ENCODE measurements at places on chromosomes 5 and 9. TPM values are rescaled to one million over a fixed set of nuclear protein-coding genes. Genes with fewer than 3 reads are reported as not detected.

DNA sequence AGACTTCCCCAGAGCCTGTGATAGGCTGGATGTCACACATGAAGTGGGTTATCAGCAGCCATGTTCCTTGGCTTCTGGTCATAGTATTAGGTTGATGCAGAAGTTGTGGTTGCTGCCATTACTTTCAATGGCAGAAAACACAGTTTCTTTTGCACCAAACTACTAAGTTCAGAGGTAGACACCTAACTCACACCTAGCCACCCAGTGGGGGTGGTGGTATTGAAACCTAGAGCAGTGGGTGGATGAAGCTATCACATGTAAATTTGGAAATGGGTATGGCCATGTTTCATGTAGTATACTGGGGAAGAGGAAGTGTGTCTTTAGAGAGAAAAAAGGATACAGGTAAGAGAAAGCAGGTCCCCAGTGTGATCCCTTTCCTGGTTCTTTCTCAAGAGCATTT is 347.9 kb upstream of the SEMA6A start:
- H3K27me3 ChIP-seq: no peaks in the 10 kb centered on the region
- no peak for DNase-seq
- no peaks in the 10 kb centered on the region for H3K4me1 ChIP-seq
- H3K27ac ChIP-seq: no peak overlapping the region
- H3K4me3 ChIP-seq: no peak overlapping the region

DNA sequence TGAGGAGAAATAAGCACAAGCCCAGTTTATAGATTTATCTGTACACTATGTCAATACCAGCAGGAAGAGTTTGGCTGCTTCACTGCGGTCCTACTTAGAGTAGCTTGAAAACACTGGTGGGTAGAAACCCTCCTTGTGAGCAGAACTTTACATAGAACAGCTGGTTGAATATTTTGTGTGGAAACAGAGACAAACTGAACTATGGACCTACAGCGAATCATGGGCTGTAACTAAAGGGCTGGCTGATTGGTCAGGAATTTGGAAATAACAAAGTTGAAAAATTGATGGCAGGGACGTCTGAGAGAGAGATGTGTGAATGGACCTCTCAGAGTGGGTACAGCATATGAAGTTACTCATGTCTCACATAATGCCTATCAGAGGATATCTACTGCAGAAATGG is 392.5 kb downstream of the MAN2A1 start:
- no peak overlapping the region for H3K4me3 ChIP-seq
- no peak for DNase-seq
- no peaks in the 10 kb centered on the region for H3K27me3 ChIP-seq
- H3K36me3 ChIP-seq: no peaks in the 10 kb centered on the region

DNA sequence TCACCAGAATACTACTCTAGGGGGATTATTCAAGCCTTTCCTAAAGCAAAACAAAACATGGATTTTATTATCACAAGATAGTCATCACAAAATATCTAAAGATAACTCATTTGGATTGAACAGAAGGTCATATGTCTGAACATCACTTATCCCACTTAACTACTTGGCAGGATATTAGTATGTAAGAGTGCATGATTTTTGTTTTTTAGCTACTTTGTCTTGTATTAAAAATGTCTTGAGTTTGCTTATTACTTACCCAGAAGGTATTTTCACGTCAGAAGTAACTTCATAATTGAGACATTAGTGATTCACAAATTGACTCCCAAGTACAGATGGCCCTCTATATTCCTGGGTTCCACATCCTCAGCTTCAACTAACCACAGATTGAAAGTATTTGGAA is 113.8 kb downstream of the TLE4 start:
- peaks cover 2% of the 10 kb centered on the region for H3K27me3 ChIP-seq
- no peaks in the 10 kb centered on the region for H3K36me3 ChIP-seq
- no peak overlapping the region for H3K4me3 ChIP-seq
- peaks cover 8% of the 10 kb centered on the region for H3K4me1 ChIP-seq

DNA sequence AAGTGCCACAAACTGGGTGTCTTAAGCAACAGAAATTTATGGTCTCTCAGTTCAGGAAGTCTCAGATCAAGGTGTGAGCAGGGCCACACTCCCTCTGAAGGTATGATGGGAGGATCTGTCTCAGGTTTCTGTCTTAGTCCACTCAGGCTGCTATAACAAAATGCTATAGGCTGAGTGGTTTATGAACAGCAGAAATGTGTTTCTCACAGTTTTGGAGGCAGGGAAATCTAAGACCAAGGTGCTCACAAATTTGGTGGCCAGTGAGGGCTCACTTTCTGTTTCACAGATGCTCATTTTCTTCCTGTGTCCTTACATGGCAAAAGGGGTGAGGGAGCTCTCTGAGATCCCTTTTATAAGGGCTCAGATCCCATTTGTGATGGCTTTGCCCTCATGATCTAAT is 281.4 kb downstream of the CWC27 start:
- no peak overlapping the region for H3K4me3 ChIP-seq
- H3K27me3 ChIP-seq: no peaks in the 10 kb centered on the region
- no peak for DNase-seq
- no peaks in the 10 kb centered on the region for H3K4me1 ChIP-seq
- H3K36me3 ChIP-seq: no peaks in the 10 kb centered on the region

DNA sequence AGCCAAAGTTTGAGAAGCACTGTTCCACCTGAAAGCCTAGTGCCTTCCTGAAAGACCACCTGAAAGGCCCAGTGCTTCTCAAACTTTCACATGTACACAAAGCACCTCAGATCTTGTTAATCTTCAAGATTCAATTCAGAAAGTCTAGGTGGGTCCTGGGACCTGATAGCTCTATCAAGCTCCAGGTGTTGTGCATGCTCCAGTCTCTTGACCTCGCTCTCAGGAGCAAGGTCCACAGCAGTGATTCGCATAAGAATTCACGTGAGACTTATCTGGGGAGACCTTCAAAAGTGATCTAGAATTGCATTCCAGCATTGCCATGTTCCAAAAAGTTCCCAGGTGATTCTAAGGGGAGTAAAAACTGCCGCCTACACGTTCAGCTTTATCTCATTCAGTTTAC is 102.1 kb downstream of the PIK3R1 start:
- H3K27ac ChIP-seq: no peak overlapping the region
- H3K27me3 ChIP-seq: no peaks in the 10 kb centered on the region
- H3K4me1 ChIP-seq: no peaks in the 10 kb centered on the region
- no peak overlapping the region for H3K4me3 ChIP-seq
- DNase-seq: no peak

GRCh38 chr5:107968998-107969397 is 298.3 kb upstream of the EFNA5 start:
- no peak overlapping the region for H3K27ac ChIP-seq
- no peaks in the 10 kb centered on the region for H3K27me3 ChIP-seq
- DNase-seq: no peak

- peaks cover 3% of the 10 kb centered on the region for H3K27me3 ChIP-seq
- H3K27ac ChIP-seq: no peak overlapping the region
- no peaks in the 10 kb centered on the region for H3K36me3 ChIP-seq
- H3K4me1 ChIP-seq: no peaks in the 10 kb centered on the region
Observed at GRCh38 chr9:109476642-109477257, 21.4 kb downstream of the PTPN3 start.

BARX1 gene
- total RNA-seq: 6.9 TPM

NELFB gene
- 48.5 TPM for total RNA-seq
